ENCODE measurements at places on chromosomes 5 and 9.

GRCh38 chr5:146917931-146918330, 39.4 kb upstream of the PPP2R2B start:
- no peak for DNase-seq

- DNase-seq = no peak
These were observed 205.2 kb downstream of the PIK3R1 start for GRCh38 chr5:68420476-68421344.

- no peak for DNase-seq
These were observed 128.8 kb downstream of the TMC1 start for GRCh38 chr9:72650206-72650605.

GRCh38 chr5:6715758-6716628, 2.8 kb downstream of the TENT4A start:
- peak; percentile 39 for DNase-seq

DNA sequence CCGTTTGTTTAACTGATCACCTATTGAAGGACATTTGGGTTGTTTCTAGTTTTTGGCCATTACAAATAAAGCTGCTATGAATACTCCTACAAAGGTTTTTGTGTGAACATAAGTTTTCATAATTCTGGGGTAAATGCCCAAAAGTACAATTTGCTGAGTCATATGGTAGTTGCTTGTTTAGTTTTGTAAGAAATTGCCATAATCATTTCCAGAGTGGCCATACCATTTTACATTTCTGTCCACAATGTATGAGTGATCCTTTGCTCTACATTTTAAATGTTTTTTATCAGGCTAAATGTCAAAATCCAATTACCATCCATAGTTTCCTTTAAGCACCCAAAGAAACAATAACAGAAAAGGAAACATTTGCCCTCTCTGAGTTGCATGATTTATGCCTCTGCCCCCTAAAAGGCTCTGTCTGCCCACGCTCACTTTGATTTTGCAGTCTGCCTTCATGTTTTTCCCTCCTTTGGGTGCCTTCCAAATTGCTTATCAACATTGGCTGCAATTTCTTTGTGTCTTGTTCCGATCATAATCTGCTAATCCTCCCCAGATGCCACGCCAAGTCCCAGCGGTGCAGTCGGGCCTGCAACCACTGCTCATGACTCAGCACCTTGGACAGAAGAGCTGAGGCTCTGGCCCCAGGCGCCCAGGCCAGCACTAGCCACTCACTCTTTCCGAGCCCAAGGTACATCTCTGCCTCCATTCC, 339.2 kb downstream of the PIK3R1 start:
- DNase-seq = no peak

DNA sequence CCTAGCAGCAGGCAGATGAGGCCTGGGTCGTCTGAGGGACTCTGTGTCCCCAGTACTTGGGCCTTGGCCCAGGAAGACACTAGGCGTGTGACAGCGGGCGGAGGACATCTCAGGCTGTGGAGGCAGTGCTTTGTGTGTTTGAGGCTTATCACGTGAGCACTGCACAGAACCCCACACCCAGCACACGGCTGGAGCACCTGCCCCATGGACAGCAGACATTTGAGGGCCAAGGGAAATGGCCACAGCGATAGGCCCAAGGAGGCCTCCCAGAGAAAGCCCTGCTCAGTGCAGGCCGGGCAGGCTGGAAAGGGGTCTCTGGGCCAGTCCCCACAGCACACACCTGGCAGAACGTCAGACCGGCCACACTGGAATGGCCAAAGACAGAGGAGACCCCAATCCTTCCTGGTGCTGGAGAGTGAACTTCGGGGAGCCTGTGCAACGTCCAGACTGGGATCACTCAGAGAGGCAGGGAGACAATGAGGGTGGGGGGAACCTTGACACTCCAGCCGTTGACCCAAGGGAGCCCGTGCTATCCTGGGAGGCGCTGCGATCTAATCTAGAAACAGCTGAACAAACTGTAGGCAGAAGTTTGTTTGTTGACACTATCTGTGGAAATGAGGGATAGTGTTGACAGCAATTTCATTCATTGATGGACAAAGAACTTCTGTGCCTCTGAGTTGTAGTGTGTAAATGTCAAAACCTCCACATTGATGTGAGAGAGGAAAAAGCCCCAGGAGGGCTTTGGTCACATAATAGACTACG, 19.6 kb upstream of the FLT4 start:
- no peak for DNase-seq
